ENCODE measurements at places on chromosomes 5 and 9.

- DNase-seq: no peak
These were observed 30.8 kb downstream of the ADAMTSL1 start for GRCh38 chr9:18504707-18505106.

- DNase-seq: no peak
These were observed 28.6 kb downstream of the CSF2 start for GRCh38 chr5:132102101-132102701.

- no peak for DNase-seq
These were observed 27.9 kb downstream of the DEPDC1B start for GRCh38 chr5:60671899-60672692.

- DNase-seq: no peak
These were observed 7.8 kb upstream of the VLDLR start for GRCh38 chr9:2613730-2614271.

DNA sequence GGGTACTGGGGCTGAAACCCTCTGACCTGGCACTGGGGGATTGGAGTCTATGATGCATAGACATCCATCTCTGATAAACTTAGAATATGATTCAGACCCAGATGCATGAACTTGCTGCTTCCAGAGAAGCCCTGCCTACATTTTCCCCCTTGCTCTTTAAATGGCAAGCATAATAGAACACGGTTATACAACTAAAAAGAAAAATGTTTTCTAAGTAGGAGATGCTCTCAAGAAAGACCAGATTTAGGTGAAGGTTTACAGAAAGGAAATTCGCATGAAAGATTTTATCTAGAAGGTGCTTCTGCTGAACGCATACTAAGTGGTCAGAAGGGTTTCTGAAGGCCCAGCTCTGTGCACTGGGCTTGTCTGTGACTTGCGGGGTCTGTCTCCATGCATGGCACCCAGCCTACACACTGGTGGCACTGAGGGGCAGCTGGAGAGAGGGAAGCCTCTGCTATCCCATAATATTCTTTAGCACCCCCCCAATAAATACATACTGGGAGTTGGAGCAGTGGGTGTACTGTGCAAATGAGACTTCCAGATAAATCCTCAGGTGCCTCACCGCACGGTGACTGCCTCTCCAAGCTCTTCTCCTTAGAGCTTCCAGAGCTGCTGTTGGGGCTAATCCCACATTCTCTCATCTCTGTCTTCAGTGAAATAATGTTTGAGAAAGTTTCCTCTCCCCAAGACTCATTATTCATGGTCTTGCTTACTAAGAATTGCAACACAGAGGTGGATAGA is 114.6 kb downstream of the FSTL4 start:
- DNase-seq: no peak

DNA sequence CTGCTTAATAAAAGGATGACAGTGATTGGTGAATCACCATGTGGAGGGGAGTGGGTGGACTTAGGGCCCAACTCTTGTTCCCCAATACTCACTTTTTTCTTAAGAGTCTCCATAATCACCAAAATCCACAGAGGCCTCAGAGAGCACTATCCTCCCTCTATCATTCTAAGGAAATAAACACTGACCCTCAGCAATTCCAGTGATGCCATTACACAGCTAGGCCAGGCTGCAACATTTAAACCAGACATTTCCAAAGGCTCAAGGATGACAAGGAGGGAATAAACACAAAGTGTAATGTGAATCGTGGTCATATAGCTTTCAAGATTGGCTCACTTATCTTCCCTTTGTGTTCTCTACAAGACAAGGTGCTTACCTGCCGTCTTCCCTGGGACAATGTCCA is 2.4 kb upstream of the ARSI start:
- no peak for DNase-seq

DNA sequence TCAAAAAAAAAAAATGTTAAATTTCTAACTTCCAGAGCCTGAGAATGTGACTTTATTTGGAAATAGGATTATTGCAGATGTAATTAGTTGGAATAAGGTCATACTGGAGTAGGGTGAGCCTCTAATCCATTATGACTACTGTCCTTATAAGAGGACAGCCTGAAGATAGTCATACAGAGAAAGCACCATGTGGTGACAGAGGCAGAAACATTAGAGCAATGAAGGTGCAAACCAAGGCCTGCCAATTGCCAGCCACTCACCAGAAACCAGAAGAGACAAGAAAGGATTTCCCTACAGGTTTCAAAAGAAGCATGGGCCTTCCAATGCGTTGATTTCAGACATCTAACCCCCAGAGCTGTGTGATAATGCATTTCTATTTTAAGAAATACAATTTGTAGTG is 659.2 kb upstream of the CHD1 start:
- no peak for DNase-seq

GRCh38 chr9:133088146-133088750 is 26.5 kb downstream of the CEL start:
- no peak for DNase-seq

GRCh38 chr5:149407323-149408251 is 28.5 kb upstream of the IL17B start:
- DNase-seq: no peak

DNA sequence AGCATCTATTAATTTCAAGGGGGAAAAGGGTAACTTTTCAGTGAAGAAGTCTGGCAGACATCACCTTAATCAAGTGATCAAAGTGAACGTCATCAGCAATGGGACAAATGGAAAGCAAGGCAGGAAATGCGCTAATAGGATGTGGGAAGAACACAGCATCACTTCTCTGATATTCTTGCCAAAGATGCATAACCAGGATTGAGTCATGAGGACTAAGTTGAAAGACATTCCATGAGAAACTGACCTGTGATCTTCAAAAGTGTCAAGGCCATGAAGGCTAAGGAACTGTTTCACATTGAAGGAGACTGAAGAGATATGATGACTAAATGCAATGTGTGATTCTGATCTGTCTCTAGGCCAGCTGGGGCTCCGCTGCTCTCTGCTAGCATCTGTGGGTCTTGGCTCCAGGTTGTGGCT is 92.9 kb downstream of the NDFIP1 start:
- DNase-seq: no peak

DNA sequence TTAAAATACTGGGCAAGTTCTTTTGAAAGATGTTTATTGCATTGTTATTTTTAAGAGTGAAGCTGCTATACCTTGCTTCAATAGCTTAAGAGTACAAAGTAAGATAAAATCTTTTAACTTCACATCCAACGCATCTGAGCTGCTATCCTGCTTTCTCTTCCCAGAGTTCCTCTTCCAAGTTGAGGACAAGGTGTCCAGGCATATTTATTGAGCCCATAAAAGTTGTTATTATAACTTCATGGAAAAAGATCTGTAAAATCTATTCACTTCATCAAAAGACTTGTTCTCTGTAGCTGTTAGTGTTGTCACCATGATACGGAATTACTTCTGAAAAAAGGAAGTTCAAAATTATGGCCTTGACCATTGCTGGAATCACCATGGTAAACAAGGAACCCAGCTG is 306.2 kb upstream of the ELAVL2 start:
- DNase-seq: no peak

DNA sequence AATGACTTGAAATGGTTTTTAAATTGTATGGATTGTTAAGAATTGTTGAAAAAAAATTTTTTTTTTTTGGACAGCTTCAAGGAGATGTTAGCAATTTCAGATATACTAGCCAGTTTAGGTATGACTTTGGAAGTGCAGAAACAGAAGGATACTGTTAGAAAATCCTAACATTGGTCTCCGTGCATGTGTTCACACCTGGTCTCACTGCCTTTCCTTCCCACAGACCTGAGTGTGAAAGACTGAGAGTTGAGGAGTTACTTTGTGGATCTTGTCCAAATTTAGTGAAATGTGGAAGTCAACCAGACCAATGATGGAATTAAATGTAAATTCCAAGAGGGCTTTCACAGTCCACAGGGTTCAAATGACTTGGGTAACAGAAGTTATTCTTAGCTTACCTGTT is 102.3 kb downstream of the GDA start:
- DNase-seq: no peak

- DNase-seq: no peak
These were observed 4.3 kb downstream of the PRDM12 start for GRCh38 chr9:130668659-130669058.

GRCh38 chr9:21434202-21435014 is 5.8 kb upstream of the IFNA1 start:
- DNase-seq: no peak

GRCh38 chr5:160357861-160358411 is 12.5 kb downstream of the C1QTNF2 start:
- DNase-seq: no peak

DNA sequence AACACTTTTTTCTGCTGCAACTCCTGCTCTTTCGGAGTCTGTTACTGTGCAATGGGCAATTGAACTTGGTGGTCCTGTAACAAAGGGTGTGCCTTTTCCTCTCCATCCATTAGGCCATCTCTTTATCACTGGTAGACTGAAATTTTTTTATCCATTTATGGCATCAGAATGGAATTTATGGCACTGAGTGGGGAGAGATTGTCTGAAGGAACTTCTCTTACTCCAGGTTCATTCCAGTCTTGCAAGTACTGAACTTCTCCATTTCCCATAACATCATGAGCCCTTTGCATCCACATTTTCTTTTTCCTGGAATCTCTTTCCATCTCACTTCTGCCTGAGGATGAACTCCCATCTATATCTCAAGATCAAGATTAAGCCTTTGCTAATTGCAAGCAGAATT is 10.0 kb downstream of the SLC46A2 start:
- DNase-seq: no peak

- no peak for DNase-seq
These were observed 237.4 kb upstream of the PIK3R1 start for GRCh38 chr5:67978171-67978570.

GRCh38 chr9:76691517-76692313 is 72.5 kb upstream of the PCA3 start:
- no peak for DNase-seq

DNA sequence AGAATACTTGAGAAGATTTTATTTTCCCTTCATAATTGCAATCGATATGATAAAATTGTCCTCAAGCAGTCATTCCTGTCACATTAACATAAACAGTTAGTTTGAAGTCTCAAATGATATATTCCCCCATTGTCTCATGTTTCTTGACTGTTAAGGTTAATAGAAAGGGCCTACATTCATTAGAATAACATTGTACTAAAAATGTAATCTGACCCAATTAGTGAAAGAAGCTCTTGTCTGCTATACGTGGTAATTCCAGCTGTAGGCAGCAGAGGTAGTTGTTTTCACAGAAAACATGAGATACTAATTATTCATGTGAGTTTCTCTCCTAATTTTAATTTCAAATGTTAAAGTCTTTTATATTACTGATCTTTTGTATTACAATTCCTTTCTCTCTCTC is 25.9 kb upstream of the AP3B1 start:
- DNase-seq: no peak

DNA sequence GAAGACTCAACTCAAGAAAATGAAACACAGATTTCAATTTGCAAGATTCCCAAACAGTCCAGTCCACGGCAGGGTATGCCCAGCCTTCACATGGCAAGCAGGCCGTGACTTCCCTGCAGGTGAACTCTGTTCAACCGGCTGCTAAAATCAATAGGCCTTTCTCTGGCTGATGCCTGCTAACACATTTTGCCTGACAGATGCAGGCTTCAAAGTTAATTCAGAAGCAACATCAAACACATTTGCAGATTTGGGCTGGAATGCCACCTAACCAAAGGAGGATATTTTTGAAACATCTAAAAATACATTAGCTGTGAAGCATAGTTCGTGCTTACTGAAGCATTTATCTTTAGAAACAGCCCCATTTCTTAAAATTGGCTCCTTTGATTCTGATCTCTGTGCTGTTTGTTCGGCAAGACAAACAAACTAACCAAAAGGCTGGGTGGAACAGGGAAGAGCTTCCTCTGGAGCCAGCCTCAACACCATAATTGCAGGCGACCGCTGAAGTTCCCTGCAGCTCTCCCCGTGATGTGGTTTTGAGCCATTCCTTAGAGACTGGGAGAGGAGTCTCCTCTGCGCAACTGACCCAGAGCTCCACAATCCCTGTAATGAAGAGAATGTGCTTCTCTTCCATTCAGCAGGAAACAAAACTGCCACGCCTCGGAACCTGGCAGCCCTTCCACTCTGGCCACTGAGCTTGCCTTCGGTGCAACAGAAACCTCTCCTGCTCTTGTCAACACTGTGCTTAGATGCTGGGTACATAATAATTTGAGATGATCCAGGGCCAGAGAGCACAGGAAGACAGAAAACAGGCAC is 126.5 kb downstream of the MYO10 start:
- DNase-seq: no peak

DNA sequence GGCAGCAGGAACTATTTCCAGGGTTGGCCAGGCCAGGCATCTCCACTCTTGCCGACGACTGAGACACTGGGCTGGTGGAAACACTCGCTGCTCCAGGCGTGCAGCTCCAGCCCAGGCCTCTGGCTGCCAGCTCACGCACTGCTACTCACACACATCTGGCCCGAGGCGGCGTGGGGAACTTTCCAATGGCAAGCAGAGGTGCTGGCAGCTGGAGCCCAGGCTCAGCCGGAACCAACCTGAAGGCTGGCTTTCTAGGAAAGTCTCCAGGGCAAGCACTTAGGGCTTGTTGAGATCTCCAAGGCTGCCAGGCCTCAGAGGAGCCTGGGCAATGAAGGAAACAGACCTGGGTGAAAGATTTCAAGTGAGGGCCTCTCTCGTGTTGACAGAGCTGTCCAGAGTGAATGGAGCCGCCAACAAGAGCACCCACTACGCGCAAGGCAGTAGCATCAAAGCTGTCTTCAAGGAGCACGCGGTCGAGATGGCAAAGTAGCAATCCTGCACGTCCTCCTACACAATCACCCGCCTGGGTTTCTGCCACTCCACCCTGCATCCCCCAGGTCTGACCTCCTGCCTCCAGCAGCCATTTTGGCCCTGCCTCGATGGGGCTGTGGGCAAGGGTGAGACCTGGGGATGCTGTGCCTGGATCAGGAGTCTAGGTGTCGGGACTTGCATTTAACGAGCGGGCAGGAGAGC is 14.4 kb downstream of the SH3PXD2B start:
- DNase-seq: no peak

DNA sequence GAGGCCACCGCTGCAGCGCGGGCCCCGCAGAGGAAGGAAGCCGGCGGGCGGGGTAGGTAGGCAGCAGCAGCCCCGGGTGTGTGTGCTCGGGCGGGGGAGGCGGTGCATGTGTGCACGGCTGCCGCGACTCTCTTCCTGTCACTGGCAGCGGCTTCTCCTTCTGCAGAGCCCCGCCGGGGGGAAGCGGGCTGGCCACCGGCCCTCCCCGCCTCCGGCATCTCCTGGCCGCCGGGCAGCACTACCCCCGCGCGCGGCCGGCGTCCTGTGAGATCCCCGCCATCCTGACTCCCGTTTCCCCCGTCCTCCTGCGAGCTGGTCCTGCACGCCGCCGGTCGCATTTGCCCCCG is 315 bp downstream of the PIK3R1 start:
- no peak for DNase-seq

- DNase-seq: no peak
These were observed 61.3 kb downstream of the ENC1 start for GRCh38 chr5:74579215-74579614.

- no peak for DNase-seq
These were observed 72.5 kb downstream of the LIFR start for GRCh38 chr5:38483805-38484398.

DNA sequence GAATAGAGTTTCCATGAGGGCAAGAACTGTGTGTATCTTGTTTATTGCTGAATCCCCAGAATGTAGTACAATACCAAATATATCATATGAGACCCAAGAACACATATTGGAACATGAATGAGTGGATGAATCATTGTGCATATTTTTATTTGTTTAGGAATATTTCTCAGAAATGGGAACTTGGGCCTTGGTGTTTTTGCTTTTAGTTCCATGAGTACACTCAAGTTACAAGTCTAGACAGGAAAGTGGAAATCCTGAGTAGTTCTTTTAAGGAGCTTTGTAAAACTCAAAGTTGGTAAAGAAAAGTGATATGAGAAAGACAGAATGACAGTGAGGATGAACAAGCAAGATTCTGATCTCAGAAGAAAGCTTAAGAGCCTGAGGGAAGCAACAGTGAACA is 647.0 kb downstream of the EFNA5 start:
- DNase-seq: no peak

- DNase-seq: no peak
These were observed 295.5 kb upstream of the MSX2 start for GRCh38 chr5:174428895-174429294.
